ENCODE measurements at places on chromosomes 12 and 14.

GRCh38 chr12:32558903-32559302 is 120.2 kb upstream of the DNM1L start:
- no peak for DNase-seq

- no peak for DNase-seq
Measured at GRCh38 chr14:98966475-98967162, 305.4 kb downstream of the BCL11B start.

DNA sequence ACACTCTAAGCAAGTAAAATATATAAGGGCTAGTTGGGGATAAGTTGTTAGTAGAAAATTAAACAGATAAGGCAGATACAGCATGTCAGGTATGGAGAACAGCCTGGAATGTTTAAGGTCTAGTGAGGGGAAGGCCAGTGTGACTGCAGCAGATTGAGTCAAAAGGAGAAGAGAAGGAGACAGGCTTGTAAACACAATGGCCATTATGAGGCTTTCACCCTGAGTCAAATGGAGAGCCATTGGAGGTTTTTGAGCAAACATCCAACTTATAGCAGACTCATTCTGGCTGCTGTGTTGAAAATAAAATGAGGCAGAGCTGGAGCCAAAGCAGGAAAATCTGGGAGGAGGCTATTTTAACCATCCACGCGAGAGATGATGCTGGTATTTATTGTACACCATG is 142.0 kb downstream of the DUSP6 start:
- no peak for DNase-seq

DNA sequence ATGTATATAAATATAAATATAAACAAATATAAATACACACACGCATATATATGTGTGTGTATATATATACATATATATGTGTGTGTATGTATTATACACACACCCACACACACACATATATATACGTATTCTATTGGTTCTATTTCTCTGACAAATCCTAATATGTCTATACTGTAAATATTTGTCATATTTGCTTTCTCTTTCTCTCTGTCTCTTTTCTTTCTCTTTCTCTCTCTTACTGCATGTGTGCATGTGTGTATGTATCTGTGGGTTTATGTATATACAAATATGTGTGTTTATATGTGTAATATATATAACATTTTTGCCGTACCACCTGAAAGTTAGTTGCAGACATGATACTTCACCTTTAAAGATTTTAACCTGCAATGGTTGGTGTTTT is 174.2 kb upstream of the PLEKHG7 start:
- DNase-seq = no peak

GRCh38 chr12:54033980-54034784 is 1.3 kb downstream of the HOXC5 start:
- no peak for DNase-seq

DNA sequence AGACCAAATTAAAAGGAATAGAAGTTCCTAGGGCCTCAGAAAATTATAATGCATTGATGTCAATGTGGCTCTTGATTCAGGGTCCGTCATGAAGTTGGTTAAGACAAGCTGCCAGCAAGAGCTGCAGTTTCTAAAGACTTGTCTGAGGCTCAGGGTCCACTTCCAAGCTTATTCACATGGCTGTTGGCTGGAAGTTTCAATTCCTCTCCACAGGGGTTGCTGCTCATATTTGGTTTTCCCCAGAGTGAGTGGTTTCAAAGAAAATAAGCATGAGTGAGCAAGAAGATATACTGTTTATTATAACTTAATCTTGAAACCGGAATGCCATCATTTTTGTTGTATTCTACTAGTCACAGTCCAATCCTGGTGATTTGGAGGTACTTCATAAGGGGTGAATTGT is 1247.4 kb downstream of the LRFN5 start:
- no peak for DNase-seq
